Left renal cortex interstitium (tissue), 4 donors: ENCODE measurements at places on chromosomes 6 and 20.

- DNase-seq = no peak
Observed at GRCh38 chr6:132703936-132704335, 9.9 kb downstream of the VNN1 start.

GRCh38 chr6:52144196-52145076 is 41.7 kb upstream of the IL17A start:
- DNase-seq = no peak

- no peak for DNase-seq
Observed at GRCh38 chr6:62367601-62368000, 81.6 kb upstream of the KHDRBS2 start.

GRCh38 chr20:36231331-36231730 is 4.9 kb upstream of the AAR2 start:
- no peak for DNase-seq

GRCh38 chr6:100620085-100620840 is 155.5 kb upstream of the SIM1 start:
- DNase-seq = no peak

DNA sequence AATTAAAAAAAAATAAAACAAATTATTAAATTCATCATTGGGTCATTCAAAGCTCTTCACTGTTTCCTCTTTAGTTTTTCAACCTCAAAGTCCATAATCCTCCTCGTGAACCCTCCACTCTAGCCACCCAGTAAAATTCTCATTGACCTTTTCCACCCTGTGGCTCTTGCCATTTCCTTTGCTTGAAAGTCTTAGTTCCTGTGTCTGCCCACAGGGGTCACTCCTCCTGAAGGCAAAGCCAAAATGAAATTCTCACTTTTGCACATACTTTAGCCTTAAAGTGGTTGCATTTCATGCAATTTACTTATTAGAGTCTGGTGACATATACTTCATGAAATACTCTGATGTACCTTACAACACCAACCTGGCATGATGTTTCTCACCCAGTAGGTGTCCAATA is 263.7 kb downstream of the BMP2 start:
- no peak for DNase-seq

DNA sequence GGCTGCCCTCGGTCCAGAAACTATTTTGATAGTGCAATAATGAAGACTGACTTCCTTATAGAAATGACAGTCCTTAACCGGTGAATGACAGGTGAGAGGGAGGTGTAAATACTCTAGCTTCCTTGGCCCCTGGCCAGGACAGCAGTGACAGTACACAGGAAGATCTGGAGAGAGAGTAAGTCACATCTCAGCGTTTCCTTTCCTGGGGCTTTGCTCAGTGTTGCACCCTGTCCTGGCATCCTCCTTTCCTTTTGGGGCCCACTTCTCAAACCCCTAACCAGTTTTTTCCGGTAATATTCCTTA is 336.9 kb downstream of the CD83 start:
- no peak for DNase-seq

DNA sequence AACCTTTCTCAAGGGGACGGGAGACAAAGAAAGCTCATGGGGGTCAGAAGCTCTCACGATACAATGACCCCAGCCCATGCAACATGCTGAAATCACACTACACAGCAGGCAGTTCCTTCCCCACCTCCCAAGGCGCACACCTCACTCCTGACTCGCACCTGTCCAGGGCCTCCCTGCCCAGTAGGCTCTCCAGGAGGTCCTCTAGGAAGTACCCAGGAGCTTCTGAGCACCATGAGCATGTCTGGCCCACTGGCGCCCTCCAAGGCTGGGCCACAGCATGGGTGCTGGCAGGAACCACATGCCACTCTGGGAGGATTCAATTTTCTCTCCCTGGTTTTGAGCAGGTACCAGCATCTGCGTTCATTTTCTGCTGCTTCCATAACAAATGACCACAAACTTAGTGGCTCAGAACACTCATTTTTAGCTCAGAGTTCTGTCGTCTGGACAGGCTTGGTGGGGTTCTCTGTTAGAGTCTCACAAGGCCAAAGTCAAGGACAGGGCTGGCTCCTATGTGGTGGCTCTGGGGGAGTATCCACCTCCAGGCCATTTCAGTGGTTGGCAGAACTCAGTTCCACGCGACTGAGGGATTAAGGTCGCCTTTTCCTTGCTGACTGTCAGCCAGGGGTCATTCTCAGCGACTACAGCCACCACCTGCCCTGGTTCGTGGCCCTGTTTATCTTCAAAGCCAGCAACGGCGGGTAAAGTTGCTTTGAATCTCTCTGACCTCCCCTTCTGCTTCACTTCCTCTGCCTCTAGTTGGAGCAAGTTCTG is 32.7 kb downstream of the ACSS1 start:
- no peak for DNase-seq

DNA sequence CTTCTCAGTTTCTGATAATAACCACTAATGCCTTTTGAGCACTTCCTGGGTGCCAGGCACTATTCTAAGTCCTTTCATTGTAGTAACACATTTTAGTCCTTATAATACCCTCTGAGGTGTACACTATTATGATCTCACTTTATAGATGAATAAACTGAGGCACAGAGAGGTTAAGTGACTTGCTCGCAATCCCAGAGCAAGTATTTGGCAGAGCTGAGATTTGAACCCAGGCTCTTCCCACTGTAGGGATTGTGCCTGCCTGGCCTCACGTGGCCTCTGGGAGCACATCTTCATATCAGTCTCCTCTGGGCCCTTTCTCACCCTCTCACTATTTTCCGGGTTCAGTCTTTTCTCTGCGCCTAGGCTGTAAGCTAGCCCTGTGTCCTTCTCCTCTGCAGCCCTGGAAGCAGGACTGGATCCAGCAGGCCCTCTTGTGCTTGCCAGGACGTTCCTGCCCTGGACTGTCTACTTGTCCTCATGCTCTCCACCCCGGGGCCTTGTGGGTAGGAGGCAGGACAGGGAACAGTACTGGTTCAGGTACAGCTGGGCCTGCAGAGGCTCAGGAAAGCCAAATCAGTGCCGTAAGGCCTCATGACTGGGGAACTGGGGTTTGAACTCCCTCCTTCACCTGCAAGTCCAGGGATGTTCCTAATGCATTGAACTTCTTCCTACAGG is 139.6 kb downstream of the VEGFA start:
- no peak for DNase-seq

DNA sequence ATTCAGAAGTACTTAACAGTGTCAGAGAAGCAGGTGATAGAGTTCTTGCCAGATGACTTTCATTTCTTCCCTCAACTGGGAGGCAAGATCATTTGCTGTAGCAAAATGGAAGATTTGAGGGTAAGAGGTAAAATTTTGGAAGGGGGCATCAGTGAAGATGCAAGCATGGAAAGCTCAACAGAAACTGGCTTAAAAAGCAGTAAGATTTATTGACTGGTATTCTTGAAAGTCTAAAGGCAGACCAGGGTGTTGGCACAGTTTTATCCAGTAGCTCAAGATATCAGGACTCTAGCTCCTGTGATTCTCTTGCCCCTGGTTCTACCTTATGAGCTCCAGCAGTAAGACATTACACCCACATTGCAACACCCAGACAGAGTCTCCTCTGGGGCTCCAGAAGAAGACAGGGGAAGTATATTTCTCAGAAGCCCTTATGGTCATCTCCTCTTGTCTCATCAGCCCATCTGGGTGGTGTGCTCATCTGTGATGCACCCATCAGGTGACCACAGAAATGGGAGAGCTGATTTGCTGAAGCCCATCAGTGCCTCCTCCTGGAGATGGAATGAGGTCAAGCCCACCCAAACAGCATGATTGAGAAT is 16.0 kb upstream of the MOCS1 start:
- DNase-seq = no peak

- DNase-seq = no peak
Observed at GRCh38 chr20:45308117-45308778, at the start of gene MATN4. TSS of gene MATN4 (minus strand) at chr20:45308299. CDS start at chr20:45305582, 2,717 bp downstream.

GRCh38 chr6:2196079-2196679 is 49.2 kb downstream of the GMDS start:
- DNase-seq = peak; percentile 49

GRCh38 chr6:3471711-3472110 is 14.9 kb upstream of the SLC22A23 start:
- no peak for DNase-seq

DNA sequence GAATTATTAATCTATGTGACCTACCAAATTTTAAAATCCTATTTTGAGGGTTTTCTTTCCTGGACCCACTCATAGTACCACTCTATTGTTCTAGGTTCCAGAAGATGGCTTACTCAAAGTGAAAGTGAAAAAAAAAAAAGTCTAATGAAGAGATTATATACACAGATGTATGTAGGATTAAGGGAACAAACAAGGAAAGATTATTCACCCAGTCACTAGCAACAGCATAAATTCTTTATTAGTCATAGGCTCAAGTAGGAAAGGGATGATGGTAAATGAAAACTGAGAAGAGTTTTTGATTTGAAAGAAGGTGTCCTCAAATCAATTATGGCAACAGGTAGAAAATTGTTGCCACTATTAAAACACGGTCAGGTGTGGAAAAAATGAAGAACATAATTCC is 923.7 kb downstream of the TBC1D32 start:
- DNase-seq = no peak

- DNase-seq = no peak
Observed at GRCh38 chr20:52683761-52684160, 288.4 kb upstream of the TSHZ2 start.
